Hepatic stellate cell (primary cell): ENCODE measurements at places on chromosomes 13 and 19.
A peak's percentile ranks its signal among the peaks of the same experiment; 100 is the strongest.

GRCh38 chr13:113562844-113563243 lies 21.7 kb upstream of the TFDP1 start:
- DNase-seq: no peak

DNA sequence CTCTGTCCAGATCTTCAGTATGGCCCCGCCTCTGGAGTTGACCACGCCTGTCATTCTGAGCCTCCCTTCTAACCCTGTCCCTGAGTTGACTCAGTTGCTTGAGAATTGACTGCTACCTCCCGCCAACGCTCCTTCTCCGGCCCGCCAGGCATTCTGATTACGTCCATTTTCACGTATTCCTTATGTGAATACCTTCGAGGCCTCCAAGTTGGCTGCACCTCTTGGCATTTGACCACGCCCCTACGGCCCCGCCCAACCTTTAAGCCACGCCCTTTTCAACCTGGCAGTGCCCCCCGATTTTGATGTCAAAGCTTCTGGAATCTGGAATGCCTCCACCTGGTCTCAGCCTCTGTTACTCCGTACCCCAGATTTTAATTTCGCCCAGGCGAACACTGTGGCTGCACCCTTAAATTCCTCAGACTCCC lies 1.7 kb upstream of the EML2 start:
- no peak for DNase-seq

DNA sequence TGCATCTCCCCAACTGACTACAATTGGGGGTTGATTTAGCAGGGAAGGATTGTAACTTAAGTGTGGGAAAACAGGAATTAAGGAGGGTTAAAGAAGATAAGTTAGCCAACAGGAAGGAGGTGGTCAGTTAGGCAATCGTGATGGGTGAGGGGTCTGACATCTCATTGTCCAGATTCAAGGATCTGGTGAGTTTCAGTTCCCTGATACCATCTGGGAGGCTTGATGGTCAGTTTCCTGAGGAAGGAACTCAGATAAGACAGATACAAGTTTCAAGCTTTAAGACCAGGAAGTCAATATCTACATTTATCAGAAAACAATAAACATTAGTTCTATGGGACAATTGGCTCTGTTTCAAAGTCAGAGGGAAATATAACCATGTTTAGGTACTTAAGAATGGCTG lies 601.8 kb downstream of the SLITRK6 start:
- no peak for DNase-seq

GRCh38 chr13:111209613-111210012 lies 94.5 kb downstream of the ARHGEF7 start:
- DNase-seq: no peak

DNA sequence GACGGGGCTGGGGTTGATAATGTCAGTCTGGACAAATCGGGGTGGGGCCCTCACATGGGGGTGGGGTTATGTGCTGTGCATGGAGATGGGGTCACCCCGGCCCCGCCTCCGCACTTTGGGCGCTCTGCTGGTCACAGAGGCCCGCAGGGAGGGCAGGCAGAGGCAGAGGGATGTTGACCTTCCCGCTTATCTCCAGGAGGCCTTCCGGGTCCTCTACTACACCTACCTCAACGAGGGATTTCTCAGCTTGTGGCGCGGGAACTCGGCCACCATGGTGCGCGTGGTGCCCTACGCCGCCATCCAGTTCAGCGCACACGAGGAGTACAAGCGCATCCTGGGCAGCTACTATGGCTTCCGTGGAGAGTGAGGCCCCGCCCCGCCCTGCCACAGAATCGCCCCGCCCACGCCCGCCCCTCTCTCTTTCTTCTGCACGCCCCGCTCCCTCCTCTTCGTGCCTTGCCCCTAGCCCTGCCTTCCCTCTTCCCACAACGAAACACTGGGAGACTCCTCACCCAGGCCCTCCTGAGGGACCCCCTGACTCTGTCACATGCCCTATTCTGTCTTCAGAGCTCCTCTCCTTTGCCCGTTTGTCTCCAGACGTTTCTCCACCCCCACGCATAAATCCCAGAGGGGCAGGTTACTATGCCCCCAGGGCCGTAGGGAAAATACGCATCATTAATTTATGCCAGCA lies 32.8 kb downstream of the TMEM161A start:
- DNase-seq: peak; percentile 38

DNA sequence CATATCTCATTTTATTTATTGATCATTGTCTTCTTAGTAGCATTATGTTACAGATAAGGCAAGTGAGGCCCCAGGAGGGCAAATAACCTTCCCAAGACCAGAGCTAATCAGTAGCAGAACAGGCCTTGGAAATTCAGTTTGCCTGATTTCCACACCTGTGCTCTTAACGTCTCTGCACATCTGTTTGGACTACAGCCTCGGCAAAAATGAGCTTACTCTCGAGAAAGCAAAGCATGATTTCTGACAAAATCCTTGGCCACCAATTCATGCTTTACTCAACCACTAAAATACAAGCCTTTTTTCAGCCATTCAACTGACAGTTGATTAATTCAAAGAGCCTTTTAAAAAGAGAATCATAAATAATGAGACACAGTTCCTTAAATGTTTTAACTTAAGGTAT lies 309.3 kb upstream of the HTR2A start:
- DNase-seq: no peak

GRCh38 chr13:30742901-30743300 lies 7.6 kb downstream of the ALOX5AP start:
- no peak for DNase-seq

- no peak for DNase-seq
Measured at GRCh38 chr13:101452519-101453485, at the start of gene ITGBL1. ITGBL1 (plus strand) TSS chr13:101452675; CDS start chr13:101452834, 159 bp downstream.

- DNase-seq: peak; percentile 81
Measured at GRCh38 chr19:31127134-31127967, 221.9 kb downstream of the TSHZ3 start.

DNA sequence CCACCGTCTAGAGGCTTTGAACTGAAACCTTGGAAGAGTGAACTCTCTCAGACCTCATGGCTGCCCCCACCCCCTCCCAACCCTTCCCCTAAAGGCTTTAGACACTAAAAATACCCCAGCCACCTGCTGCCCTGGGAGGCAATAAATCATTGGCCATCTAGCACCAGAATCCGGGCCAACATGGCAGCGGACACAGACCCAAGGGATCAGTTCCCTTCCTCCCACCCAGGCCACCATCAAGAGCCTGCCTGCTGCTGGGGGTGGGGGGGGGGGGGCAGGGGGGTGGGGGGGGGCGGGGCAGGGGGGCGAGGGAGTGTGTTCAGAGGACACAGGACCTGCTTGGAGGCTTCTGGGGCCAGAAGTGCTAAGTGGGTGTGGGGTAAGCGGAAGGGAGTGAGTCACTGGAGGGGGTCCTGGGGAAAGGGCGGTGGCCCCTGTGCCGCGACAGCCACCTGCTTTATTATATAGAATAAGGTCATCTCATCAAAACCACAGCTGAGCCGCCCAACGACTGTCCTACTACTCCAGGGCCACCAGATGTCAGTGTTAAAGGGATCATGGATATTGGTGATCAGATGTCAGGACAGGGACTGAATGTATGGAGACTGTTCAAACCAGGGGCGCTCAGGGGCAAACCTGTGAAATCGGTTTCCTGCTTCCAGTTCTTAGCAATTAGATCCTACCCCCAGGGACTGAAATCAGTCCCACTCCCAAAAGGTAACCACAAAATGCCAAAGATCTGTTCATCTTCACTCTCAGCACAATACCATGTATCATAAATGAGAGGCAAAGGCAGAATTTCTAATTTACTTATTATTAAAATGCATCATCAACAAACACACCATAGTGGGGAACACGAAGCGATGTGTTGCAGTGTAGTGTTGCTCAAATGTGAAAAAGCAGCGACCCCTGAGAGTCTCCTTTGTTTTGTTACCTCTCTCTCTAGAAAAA lies 24.3 kb downstream of the ARL11 start:
- DNase-seq: peak; percentile 70

DNA sequence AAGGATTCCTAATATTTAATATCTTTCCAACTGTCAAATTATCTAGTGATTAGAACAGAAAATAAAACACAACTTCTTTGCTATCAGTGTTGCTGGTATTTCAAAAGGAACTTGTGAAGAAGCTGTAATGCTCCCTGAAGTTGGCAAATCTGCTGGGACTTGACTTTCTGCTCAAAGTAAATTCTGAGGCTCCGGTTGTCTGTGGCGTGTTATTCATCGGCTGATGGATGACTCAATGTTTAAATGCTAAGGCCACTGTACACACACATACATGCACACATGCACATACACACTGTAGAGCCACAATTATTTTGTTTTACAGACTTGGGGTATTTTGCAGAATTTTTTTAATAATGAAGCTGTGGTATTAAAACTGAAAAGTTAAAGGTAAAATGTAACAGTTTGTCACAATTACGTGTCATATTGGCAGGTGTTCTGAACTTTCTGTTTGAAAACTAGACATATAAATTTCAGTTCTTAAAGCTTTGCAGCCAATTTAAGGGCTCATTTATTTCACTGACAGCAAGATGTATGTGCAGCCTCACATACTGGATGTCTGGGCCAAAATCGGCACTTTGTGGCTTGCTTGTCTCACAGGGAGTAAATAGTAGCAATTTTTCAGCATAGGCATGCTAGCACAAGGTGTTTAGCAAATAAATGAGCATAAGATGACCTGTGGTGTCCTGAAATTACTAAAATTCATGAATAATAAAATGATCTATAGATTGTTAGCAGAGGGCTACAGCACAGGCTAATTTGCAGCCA lies 1691.7 kb upstream of the PCDH20 start:
- DNase-seq: no peak

DNA sequence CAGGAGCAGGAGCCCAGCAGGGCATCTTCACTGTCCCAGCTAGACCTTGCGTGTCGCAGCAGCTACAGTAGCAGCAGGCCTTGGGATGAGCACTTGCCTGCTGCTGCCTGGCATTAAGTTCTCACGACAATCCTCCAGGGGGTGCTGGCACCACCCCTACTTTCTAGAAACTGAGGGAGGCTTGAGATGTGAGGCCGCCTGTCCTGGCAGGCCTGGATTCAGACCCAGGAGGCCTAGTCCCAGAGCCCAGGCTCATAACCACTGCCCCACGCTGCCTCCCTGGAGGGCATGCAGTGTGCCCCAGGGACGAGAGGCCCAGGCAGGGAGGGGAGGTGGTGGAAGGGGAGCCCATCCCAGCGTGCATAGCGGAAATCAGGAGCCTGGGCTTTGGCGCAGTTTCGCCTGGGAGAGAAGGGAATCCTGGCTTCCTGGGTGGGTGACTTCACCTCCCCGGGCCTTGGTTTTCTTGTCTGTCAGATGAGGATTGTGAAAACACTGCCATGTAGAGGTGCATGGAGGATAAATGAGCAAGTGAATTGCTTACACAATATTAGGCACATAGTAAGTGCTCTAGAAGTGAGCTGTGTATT lies 26.1 kb downstream of the PPP5C start:
- DNase-seq: no peak

GRCh38 chr19:2488942-2489731 lies 13.2 kb downstream of the GADD45B start:
- DNase-seq: peak; percentile 74

DNA sequence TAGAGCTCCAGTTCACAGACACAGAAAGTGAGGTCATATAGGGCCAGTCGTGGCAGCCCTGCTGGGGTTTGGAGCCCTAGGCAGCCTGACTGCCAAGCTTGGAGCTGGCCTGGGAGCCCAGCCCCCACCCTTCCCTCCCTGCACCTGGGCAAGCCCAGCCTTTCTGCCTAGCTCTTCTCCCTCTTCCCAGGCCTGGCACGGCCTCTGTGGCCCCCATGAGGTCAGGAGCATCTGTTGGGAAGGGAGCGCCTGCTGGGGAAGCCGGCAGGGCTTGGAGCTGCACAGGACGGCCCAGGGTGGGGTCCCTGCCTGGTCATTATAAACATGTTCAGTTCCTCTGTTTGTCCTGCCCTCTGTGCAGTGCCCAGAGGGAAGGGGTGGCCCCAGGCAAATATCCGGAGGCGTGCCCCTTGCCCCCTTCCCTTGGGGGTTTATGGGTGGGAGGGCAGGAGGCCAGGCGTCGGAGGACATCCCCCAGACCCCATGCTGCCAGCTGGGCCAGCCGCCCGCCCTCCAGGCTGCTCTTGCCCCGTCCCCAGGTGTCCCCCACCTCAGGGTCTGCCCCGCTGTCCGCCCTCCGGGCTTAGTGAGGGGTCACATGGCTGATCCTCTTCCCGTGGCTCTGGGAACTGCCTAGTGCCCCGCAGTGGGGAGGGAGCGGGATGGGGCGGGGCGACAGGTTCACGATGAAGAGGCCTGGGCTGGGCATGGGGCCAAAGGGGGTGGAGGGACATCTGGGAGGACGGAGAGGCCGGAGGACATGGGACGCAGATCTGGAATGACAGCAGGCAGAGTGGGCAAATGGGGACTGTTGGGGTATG lies 30.0 kb upstream of the NCCRP1 start:
- DNase-seq: no peak

DNA sequence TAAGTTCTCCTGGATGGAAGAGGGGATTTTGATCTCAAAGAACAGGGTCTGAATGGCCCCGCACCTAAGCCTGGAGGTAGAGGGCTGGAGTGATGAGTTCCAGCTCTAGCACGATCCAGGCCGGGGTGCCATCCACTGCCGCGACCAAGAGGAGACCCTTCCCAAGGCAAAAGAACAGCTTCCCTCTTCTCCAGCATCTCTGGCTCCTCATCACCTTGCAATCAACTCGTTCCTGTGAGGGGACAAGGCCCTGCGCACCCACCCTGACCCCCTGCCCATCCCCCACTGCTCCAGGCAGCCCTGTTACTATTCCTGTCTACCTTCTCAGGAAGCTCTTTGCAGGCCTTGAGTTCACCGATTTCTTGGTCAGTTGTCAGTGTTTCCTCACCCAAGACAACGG lies 17.8 kb downstream of the COL4A1 start:
- DNase-seq: no peak

DNA sequence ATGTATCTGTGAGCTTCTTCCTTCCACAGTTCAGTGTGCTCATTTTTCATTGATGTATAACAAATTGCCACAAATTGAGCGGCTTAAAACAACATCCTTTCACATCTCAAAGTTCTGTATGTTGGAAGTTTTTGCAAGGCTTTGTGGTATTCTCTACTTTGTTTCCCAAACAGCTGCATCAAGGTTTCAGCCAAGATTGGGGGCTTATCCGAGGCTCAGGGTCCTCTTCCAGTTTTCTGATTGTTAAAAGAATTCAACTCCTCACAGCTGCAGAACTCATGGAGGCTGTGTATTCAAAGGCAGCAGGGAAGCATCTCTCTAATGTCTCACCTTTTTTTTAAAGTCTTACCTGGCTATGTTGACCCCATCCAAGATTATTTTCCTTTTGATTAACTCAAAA lies 1369.8 kb downstream of the PCDH9 start:
- DNase-seq: no peak

GRCh38 chr13:47025791-47026447 lies 129.1 kb upstream of the HTR2A start:
- no peak for DNase-seq

- no peak for DNase-seq
Measured at GRCh38 chr13:92830821-92831220, 395.8 kb upstream of the GPC6 start.

DNA sequence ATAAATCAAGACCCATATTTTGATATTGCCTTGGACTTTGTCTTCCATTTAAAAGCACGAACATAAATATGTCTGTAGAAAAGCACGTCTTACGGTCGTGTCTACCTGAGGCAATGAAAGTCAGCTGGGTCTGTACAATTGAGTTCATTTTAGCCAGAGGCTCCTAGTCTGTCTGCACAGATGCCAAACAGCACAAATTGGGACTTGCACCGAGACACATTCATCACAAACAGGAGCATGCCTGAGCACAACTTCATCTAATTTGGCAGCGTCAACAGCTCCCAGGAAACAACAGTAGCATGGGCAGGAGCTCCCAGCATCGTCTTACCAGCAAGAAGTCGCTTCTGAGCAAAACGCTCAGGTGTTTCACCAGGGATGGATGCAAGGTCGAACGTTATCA lies 687.0 kb downstream of the EFNB2 start:
- no peak for DNase-seq
